ENCODE measurements at places on chromosomes 7 and 10. TPM values are rescaled to one million over a fixed set of nuclear protein-coding genes. Genes with fewer than 3 reads are reported as not detected.

UCN3 gene
- total RNA-seq = not detected

GPRIN2 gene
- total RNA-seq = 40.5 TPM

OR2F2 gene
- not detected for total RNA-seq

LIPF gene
- total RNA-seq = not detected

MDFIC gene
- total RNA-seq = 23.8 TPM

POLR2J3 gene
- 43.8 TPM for total RNA-seq
